Activated T-cell treated with anti-CD3 and anti-CD28 coated beads, Interleukin-2, amount 50 U/mL, for 72 hours (primary cell): ENCODE measurements at places on chromosomes 16 and 17.
A peak's percentile ranks its signal among the peaks of the same experiment; 100 is the strongest.

GRCh38 chr17:79803997-79804855 is 7.3 kb upstream of the CBX8 start:
- H3K4me1 ChIP-seq: peaks cover 59% of the 10 kb centered on the region
- H3K27ac ChIP-seq: peak overlapping the region; percentile 72
- peaks cover 5% of the 10 kb centered on the region for H3K36me3 ChIP-seq
- DNase-seq: peak; percentile 86

GRCh38 chr16:57383276-57384247 is 11.3 kb downstream of the CX3CL1 start:
- no peak for DNase-seq
- H3K36me3 ChIP-seq: no peaks in the 10 kb centered on the region
- H3K4me1 ChIP-seq: peaks cover 22% of the 10 kb centered on the region
- no peak overlapping the region for H3K27ac ChIP-seq
- H3K27me3 ChIP-seq: peaks cover 6% of the 10 kb centered on the region

- H3K4me3 ChIP-seq: no peak overlapping the region
- no peaks in the 10 kb centered on the region for H3K36me3 ChIP-seq
- peaks cover 6% of the 10 kb centered on the region for H3K4me1 ChIP-seq
- DNase-seq: peak; percentile 64
Observed at GRCh38 chr17:80082403-80083135, 18.8 kb upstream of the GAA start.

DNA sequence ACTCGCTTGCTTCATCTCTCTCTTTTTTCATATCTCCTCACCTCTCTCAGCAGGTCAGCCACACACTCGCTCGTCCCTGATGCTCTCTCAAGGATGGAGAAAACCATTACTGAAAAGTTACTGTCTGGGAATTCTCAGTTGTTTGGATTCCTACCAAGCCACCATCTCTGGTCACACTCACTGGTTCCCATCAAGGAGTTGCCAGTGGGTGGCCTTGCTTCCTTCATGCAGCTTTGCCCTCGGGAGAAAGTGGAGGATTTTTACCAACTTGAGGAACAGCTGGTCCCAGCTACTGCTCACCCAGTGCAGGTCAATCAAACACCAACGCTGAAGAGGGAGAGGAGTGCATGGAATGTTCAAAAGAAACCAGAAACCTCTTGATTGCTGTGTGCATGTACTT is 25.3 kb downstream of the MEOX1 start:
- H3K36me3 ChIP-seq: no peaks in the 10 kb centered on the region
- H3K4me3 ChIP-seq: no peak overlapping the region
- DNase-seq: no peak
- no peak overlapping the region for H3K27ac ChIP-seq
- no peaks in the 10 kb centered on the region for H3K27me3 ChIP-seq

- no peaks in the 10 kb centered on the region for H3K36me3 ChIP-seq
- no peaks in the 10 kb centered on the region for H3K4me1 ChIP-seq
- no peak for DNase-seq
- no peaks in the 10 kb centered on the region for H3K27me3 ChIP-seq
- no peak overlapping the region for H3K4me3 ChIP-seq
Observed at GRCh38 chr16:57666353-57667047, 1.6 kb upstream of the ADGRG3 start.

GRCh38 chr16:29694384-29695195 is 15.6 kb downstream of the QPRT start:
- H3K27me3 ChIP-seq: no peaks in the 10 kb centered on the region
- no peak overlapping the region for H3K4me3 ChIP-seq
- no peak for DNase-seq
- no peaks in the 10 kb centered on the region for H3K4me1 ChIP-seq
- no peaks in the 10 kb centered on the region for H3K36me3 ChIP-seq

DNA sequence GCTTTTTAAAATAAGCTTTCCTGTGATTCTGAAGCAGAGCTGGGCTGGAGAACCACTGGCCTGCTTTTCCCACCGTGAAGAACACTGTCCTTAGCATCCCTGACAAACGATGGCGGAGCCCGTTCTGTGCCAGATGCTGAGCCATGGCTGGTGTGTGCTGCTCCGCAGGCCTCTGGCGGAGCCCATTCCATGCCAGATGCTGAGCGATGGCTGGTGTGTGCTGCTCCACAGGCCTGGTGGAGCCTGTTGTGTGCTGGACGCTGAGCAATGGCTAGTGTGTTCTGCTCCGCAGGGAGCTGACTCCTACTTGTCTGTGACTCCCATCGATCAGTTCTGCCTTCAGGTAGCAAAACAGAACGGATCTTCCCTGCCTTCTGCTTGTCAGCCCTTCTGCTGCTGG is 4.3 kb downstream of the ENDOV start:
- H3K27ac ChIP-seq: no peak overlapping the region
- no peaks in the 10 kb centered on the region for H3K36me3 ChIP-seq
- H3K27me3 ChIP-seq: peaks cover 4% of the 10 kb centered on the region
- H3K4me3 ChIP-seq: no peak overlapping the region

- H3K4me3 ChIP-seq: no peak overlapping the region
- peaks cover 20% of the 10 kb centered on the region for H3K4me1 ChIP-seq
- H3K27me3 ChIP-seq: no peaks in the 10 kb centered on the region
- no peak for DNase-seq
- no peak overlapping the region for H3K27ac ChIP-seq
Observed at GRCh38 chr16:66538910-66539309, 11.0 kb downstream of the TK2 start.

DNA sequence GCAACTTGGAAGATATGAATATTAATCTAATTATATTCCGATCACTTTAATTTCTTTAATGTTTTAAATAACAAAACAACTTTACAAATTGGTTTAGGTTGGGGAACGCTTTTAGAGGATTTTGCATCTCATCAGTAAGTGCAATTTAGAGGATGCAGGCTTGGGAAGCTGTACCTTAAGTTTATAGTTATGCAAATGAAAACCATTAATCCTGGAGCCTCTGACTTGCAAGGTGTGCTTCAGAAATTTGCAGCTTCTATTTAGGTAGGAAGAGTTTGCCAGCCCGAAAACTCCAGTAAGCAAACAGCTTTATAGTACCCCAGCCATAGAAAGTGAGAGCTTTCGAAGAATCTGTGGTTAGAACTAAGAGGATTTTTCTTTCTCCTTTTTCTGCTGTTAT is 547.0 kb downstream of the MAF start:
- no peaks in the 10 kb centered on the region for H3K27me3 ChIP-seq
- H3K27ac ChIP-seq: no peak overlapping the region
- no peak for DNase-seq
- H3K36me3 ChIP-seq: peaks cover 1% of the 10 kb centered on the region
- H3K4me3 ChIP-seq: no peak overlapping the region
- no peaks in the 10 kb centered on the region for H3K4me1 ChIP-seq

DNA sequence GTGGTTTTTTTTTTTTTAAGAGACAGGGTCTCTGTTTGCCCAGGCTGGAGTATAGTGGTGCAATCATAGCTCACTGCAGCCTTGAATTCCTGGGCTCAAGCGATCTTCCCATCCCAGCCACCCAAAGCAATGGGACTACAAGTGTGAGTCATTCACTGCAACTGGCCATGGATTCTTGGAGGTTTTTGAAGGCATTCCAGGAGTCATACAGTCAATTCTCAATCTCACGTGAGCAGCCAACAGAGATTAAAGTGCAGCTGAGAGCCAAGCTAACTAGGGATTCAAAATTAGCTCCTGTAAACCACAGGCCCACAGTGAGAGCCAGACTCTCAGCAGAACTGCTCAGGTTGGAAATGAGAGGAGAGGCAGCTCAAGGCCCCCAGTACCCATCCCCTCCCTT is 30.2 kb downstream of the XPO6 start:
- no peak for DNase-seq
- H3K4me1 ChIP-seq: peaks cover 76% of the 10 kb centered on the region
- no peaks in the 10 kb centered on the region for H3K27me3 ChIP-seq
- H3K27ac ChIP-seq: peak overlapping the region; percentile 81

GRCh38 chr17:74759243-74759801 is 10.9 kb downstream of the NHERF1 start:
- peak overlapping the region; percentile 91 for H3K27ac ChIP-seq
- peak overlapping the region; percentile 46 for H3K4me3 ChIP-seq

GRCh38 chr16:47142486-47142820 is 1.3 kb downstream of the NETO2 start:
- H3K27ac ChIP-seq: peak overlapping the region; percentile 79
- H3K4me3 ChIP-seq: peak overlapping the region; percentile 87
- no peak for DNase-seq

DNA sequence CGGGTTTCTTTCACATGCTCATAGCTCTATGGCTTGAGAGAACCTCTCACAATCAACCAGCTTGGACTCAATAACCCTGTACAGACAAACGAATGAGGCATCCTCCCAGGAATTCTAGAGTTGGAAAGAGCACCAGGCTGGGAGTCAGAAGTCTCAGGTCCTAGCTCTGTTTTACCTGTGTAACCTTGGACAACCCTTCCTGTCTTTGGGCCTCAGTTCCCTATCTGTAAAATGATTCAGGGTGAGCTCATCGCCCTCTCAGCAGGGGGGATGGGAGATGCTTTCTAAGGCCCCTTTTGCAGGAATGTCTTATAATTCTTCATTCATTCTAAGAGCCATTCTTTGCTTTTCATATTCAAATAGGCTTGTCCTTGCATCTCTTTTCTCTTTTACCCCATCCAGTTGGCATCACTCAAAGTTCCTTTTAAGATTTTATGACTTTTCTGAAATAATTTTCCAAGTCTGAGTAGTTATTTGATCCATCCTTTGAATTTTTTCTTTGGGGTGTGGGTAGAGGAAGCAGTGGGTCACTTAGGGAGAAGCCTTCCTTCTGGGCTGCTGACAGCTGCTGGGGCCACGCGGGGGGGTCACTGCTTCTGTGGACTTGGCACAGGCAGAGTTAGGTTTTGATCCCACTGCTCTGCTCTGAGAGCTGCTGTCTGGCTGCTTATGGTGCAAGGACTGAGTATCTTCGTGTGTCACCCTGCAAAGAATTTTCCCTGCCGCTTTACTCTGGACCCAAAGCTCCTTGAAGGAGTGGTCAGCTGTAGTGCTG is 102.7 kb downstream of the UTP18 start:
- no peak overlapping the region for H3K27ac ChIP-seq
- no peaks in the 10 kb centered on the region for H3K36me3 ChIP-seq
- no peaks in the 10 kb centered on the region for H3K27me3 ChIP-seq
- H3K4me1 ChIP-seq: peaks cover 17% of the 10 kb centered on the region
- no peak for DNase-seq

DNA sequence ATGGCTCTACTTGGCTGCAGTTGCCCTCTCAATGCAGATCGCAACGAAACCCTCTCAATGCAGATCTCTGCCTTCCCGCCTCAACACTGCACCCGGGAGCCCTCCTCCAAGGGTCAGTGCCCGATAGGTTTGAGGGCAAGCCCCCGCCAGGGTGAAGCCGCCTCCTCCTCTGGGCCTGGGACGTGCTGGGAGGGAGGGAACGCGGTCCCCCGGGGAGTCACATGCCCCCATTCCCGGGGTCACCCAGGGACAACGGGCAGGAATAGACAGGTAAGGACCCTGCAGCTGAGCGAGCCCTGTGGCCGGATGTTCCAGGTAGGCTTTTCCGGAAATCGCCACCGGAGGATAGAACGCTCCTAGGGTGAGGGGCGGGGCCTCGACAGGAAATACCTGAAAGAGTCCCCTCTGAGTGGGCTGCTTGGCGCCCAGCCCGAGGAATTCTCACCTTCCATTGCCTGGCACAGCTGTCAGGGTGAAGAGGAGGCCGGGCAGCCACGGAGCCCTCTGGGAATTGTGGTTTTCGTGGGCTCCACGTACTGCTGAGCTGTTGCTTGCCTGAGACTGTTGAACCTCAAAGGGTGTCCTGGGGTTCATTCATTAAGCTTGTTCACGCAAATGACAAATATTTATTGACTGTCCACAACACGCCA is 12.8 kb downstream of the ZNF174 start:
- H3K4me3 ChIP-seq: no peak overlapping the region
- DNase-seq: no peak
- H3K27me3 ChIP-seq: no peaks in the 10 kb centered on the region
- no peak overlapping the region for H3K27ac ChIP-seq
- H3K36me3 ChIP-seq: peaks cover 23% of the 10 kb centered on the region
- H3K4me1 ChIP-seq: no peaks in the 10 kb centered on the region

GRCh38 chr17:67520916-67521774 is 144.1 kb downstream of the PITPNC1 start:
- H3K27me3 ChIP-seq: no peaks in the 10 kb centered on the region
- peak overlapping the region; percentile 39 for H3K27ac ChIP-seq
- H3K4me1 ChIP-seq: peaks cover 39% of the 10 kb centered on the region
- no peak for DNase-seq
- peak overlapping the region; percentile 50 for H3K4me3 ChIP-seq
- no peaks in the 10 kb centered on the region for H3K36me3 ChIP-seq

GRCh38 chr17:80380555-80381002 is 34.4 kb upstream of the ENDOV start:
- DNase-seq: no peak
- H3K36me3 ChIP-seq: peaks cover 25% of the 10 kb centered on the region
- H3K27me3 ChIP-seq: no peaks in the 10 kb centered on the region
- H3K4me1 ChIP-seq: no peaks in the 10 kb centered on the region
- H3K4me3 ChIP-seq: no peak overlapping the region

- no peaks in the 10 kb centered on the region for H3K36me3 ChIP-seq
- H3K4me3 ChIP-seq: no peak overlapping the region
Observed at GRCh38 chr16:19389246-19389645, 28.4 kb upstream of the TMC5 start.

DNA sequence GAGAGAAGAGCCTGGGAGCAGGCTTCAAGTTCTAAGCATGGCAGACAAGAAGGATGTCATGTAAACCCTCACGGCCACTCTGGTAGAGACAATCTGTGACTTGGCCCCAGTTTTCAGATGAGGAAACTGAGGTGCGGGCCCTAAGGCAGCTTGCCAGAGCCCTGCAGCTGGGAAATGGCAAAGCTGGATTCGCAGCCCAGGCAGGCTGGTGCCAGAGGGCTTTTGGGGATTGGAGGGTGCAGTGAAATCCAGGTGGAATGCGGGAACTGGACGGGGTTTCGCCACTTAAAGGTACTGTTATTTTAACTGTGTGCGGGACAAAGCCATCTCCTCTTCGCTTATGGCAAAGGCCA is 477 bp upstream of the OSGIN1 start:
- no peak for DNase-seq
- H3K27me3 ChIP-seq: peaks cover 12% of the 10 kb centered on the region
- no peak overlapping the region for H3K27ac ChIP-seq
- peaks cover 16% of the 10 kb centered on the region for H3K4me1 ChIP-seq
- H3K36me3 ChIP-seq: no peaks in the 10 kb centered on the region
- peak overlapping the region; percentile 84 for H3K4me3 ChIP-seq

- peaks cover 19% of the 10 kb centered on the region for H3K27me3 ChIP-seq
- peaks cover 48% of the 10 kb centered on the region for H3K36me3 ChIP-seq
- no peak for DNase-seq
- no peak overlapping the region for H3K27ac ChIP-seq
- peaks cover 11% of the 10 kb centered on the region for H3K4me1 ChIP-seq
- H3K4me3 ChIP-seq: peak overlapping the region; percentile 84
Observed at GRCh38 chr17:5096731-5097100, 15.0 kb downstream of the ZNF232 start.

DNA sequence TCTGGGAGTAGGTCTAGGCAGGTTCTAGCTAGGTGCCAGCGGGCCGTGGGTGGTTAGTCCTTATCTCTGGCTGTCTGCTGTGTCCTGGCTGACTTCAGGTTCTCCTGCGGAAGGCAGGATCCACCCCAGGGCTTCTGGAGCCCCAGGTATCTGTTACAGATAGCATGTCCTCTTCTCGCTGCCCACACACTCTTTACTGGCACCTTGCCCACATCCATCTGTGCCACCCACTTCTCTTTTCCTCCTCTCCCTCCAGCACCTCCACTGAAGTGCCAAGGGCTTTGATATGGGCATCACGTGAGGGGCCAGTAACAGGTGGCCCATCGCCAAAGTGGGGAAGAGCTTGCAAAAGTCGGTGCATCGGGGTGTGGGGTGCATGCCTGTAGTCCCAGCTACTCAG is 4.6 kb upstream of the MPP2 start:
- DNase-seq: no peak
- H3K4me1 ChIP-seq: peaks cover 6% of the 10 kb centered on the region
- H3K36me3 ChIP-seq: no peaks in the 10 kb centered on the region
- no peak overlapping the region for H3K27ac ChIP-seq
- H3K4me3 ChIP-seq: no peak overlapping the region
